PC-3 (cell line): ENCODE measurements at places on chromosomes 2 and 18.

- no peak for DNase-seq
Measured at GRCh38 chr2:2183176-2183575, 147.9 kb downstream of the MYT1L start.

DNA sequence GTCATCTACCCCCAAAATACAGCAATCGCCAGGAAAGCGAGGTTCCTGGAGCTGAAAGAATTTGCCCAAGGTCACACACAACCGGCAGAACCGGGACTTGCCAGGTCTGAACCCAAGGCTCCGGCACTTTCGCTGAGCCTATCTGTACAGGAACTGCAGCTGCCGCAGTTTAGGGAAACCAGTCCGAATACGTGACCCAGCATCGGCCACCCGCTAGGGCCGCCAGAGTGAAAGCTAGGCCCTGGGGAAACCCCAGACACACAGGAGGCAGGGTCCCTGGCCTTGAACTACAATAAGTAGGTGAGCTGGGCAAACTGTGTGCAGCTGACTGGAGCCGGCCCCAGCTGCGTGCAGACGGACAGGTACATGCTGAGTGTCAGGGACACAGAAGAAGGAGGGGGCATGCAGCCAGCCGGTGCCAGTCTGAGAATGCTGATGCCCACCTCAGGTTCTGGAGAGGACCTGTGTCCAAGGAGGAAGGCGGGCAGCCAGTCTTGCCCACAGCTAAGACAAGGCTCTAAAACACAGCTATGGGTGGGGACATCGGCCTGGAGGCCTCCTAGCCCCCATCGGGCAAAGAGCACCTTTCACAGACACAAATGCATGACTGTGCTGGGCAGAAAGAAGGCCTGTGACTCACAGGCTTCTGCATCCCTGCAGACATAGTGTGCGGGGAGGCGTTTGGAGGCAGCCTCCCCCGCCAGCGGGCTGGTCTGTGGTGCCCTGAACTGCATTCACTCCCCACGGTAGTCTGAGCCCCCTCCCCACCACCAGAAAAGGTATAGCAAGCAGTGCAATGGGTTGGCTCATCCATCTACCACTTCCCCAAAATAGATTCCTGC, 107.4 kb upstream of the ID2 start:
- no peak for DNase-seq

GRCh38 chr2:46225150-46225625, 72.0 kb upstream of the EPAS1 start:
- no peak for DNase-seq

- peak; percentile 90 for DNase-seq
Measured at GRCh38 chr18:65768120-65768778, 17.4 kb downstream of the CDH7 start.

DNA sequence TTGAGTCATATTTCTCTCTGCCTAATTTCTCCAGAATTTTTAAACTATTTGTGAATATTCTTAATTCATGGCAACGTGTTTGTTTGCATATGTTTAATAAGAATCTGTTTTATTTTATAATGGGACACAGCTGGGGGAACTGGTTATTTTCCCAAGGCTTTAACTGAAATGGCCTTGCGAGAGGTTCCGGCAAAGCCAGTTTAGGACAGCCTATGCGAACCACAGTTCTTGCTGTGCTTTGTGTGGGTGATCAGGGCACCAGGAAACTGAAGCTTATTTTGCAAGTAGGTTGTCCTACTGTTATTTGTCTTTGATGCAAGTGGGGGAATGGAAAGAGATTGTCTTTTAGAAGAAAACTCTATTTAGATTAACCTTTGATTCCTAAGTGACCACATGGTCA, 6.5 kb downstream of the ANKMY1 start:
- no peak for DNase-seq

- DNase-seq, result peak; percentile 89
Measured at GRCh38 chr18:8943900-8944870, 158.3 kb upstream of the NDUFV2 start.

- DNase-seq, result no peak
Measured at GRCh38 chr2:195451160-195451559, 205.9 kb upstream of the SLC39A10 start.

GRCh38 chr2:120497261-120497977, 151.5 kb downstream of the INHBB start:
- DNase-seq, result no peak

DNA sequence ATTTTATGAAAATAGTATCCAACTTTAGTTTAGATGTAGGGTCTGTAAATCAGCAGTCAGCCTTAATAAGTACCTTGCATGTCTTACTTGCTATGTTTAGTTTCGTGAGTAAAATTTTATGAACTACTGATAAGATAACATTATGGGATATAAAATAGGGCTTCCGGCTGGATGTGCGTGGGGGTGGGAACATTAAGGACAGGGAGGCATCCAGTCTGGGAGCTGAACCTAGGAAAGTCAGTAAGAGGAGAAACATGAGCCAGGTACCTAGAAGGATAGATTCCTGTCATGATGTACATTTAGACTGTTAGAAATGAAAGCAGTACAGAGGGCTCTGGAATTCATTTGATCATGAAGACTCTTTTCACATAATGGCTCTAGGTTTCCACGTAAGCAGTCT, 12.7 kb upstream of the KCNJ13 start:
- DNase-seq, result no peak

- DNase-seq, result no peak
Measured at GRCh38 chr18:8792688-8793316, 87.4 kb downstream of the MTCL1 start.

- peak; percentile 30 for DNase-seq
Measured at GRCh38 chr2:142130111-142131009, 456 bp downstream of the LRP1B start.

- DNase-seq, result no peak
Measured at GRCh38 chr18:45464619-45465018, 150.7 kb upstream of the SLC14A2 start.
